GM12878 (cell line): ENCODE measurements at places on chromosomes 3 and 15.

GRCh38 chr3:23405081-23405480 is 202.0 kb downstream of the UBE2E2 start:
- no peak overlapping the region for H3K27ac ChIP-seq
- no peaks in the 10 kb centered on the region for H3K36me3 ChIP-seq
- H3K27me3 ChIP-seq: no peaks in the 10 kb centered on the region

DNA sequence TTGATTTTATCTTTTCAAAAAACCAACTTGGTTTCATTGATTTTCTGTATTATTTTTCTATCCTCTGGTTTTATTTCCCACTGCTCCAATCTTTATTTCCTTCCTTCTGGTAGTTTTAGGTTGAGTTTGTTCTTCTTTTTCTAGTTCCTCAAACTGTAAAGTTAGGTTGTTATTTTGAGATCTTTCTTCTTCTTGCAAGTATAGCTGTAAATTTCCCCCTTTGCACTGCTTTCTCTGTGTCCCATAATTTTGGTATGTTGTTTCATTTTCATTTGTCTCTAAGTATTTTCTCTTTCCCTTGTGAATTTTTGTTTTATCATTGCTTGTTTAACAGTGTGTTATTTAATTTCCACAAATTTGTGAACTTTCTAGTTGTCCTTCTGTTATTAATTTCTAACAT is 120.0 kb downstream of the PLD1 start:
- H3K27me3 ChIP-seq: no peaks in the 10 kb centered on the region
- no peaks in the 10 kb centered on the region for H3K36me3 ChIP-seq
- peak; percentile 21 for DNase-seq
- no peak overlapping the region for H3K4me3 ChIP-seq
- peaks cover 3% of the 10 kb centered on the region; the same call in 1 of the 2 replicates for H3K4me1 ChIP-seq

DNA sequence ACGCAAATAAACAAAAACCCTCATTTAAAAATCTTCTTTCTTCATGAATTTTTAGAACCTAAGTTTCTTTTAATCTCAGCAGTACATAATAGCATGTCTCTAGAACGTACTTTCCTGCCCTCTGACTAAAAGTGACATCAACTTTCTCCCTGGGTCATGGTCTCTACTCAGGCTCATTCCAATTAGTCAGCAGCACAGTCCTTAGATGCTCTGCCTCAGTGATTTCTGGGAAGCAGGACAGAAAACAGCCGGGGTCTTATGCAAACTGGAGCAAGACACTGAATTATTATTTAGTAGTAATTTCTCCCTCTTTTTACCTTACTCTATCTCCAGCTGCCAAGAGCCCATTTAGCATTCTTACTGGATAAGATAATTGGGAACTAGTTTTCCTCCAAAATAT is 365.2 kb downstream of the TUSC7 start:
- no peak for DNase-seq
- no peak overlapping the region for H3K4me3 ChIP-seq
- no peaks in the 10 kb centered on the region for H3K27me3 ChIP-seq
- no peaks in the 10 kb centered on the region for H3K36me3 ChIP-seq

GRCh38 chr3:81195478-81195877 is 566.0 kb downstream of the GBE1 start:
- no peaks in the 10 kb centered on the region for H3K36me3 ChIP-seq
- H3K4me1 ChIP-seq: no peaks in the 10 kb centered on the region
- no peak overlapping the region for H3K27ac ChIP-seq
- H3K4me3 ChIP-seq: no peak overlapping the region

GRCh38 chr15:87930457-87930856 is 326.1 kb downstream of the NTRK3 start:
- no peak overlapping the region for H3K27ac ChIP-seq
- H3K27me3 ChIP-seq: no peaks in the 10 kb centered on the region
- H3K36me3 ChIP-seq: no peaks in the 10 kb centered on the region

- H3K27ac ChIP-seq: no peak overlapping the region
- no peaks in the 10 kb centered on the region for H3K4me1 ChIP-seq
- no peak overlapping the region for H3K4me3 ChIP-seq
These were observed 124.7 kb upstream of the NANOGP8 start for GRCh38 chr15:35209838-35210237.

- DNase-seq: no peak
- no peaks in the 10 kb centered on the region for H3K4me1 ChIP-seq
- H3K27me3 ChIP-seq: no peaks in the 10 kb centered on the region
- no peak overlapping the region for H3K4me3 ChIP-seq
These were observed 64.2 kb downstream of the MAGI1 start for GRCh38 chr3:65974509-65974908.

GRCh38 chr3:8283193-8283592 is 218.4 kb upstream of the LMCD1 start:
- H3K4me1 ChIP-seq: no peaks in the 10 kb centered on the region
- no peaks in the 10 kb centered on the region for H3K36me3 ChIP-seq
- no peak overlapping the region for H3K27ac ChIP-seq
- DNase-seq: no peak
- H3K4me3 ChIP-seq: no peak overlapping the region

- H3K27me3 ChIP-seq: peaks cover 2% of the 10 kb centered on the region; the same call in 1 of the 2 replicates
- H3K4me3 ChIP-seq: no peak overlapping the region
- no peak overlapping the region for H3K27ac ChIP-seq
- no peaks in the 10 kb centered on the region for H3K36me3 ChIP-seq
- DNase-seq: no peak
These were observed 233.1 kb downstream of the EBLN2 start for GRCh38 chr3:73294537-73294936.

GRCh38 chr3:143529018-143529478 is 319.2 kb downstream of the SLC9A9 start:
- H3K4me3 ChIP-seq: no peak overlapping the region
- H3K27me3 ChIP-seq: no peaks in the 10 kb centered on the region
- H3K36me3 ChIP-seq: no peaks in the 10 kb centered on the region
- H3K27ac ChIP-seq: no peak overlapping the region; the same call in 1 of the 2 replicates
- DNase-seq: peak; percentile 53
- H3K4me1 ChIP-seq: peaks cover 12% of the 10 kb centered on the region

DNA sequence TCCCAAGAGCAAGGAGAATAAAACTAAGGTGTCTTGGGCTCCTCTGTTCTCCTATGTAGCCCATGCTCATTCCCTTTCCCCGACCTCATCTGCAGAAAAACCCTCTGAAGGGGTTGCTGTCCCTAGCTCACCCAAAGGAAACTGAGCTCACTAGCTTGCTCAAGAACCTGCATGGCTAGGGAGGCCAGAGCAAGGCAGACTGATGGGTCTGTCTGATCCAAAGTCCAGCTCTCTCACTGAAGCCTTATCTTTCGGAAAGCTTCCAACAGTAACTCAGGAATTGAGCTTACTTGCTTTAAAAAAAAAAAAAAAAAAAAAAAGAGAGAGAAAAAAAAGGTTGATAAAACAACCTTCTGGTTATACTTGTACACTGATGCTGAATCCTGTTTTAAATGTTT is 141.4 kb upstream of the TOPAZ1 start:
- no peak for DNase-seq
- H3K27ac ChIP-seq: no peak overlapping the region
- peaks cover 12% of the 10 kb centered on the region for H3K4me1 ChIP-seq
- no peak overlapping the region for H3K4me3 ChIP-seq

DNA sequence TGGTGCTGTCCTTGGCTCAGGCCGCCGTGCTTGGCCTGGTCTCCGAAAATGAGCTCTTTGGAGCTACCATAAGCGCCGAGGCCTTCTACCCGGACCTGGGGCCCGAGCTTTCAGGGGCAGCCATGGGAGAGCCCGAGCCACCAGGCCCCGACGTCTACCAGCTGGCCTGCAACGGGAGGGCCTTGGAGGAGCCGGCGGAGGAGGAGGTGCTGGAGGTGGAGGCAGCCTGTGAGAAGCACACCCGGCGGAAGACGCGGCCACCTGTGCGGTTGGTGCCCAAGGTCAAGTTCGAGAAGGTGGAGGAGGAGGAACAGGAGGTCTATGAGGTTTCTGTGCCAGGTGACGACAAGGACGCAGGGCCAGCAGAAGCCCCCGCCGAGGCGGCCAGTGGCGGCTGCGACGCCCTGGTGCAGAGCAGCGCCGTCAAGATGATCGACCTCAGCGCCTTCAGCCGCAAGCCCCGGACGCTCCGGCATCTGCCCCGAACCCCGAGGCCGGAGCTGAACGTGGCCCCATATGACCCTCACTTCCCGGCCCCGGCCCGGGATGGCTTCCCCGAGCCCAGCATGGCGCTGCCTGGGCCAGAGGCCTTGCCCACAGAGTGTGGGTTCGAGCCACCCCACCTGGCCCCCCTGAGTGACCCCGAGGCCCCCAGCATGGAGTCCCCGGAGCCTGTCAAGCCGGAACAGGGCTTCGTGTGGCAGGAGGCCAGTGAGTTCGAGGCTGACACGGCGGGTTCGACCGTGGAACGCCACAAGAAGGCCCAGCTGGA is 34.9 kb downstream of the IDH2 start:
- no peak for DNase-seq
- H3K4me1 ChIP-seq: peaks cover 14% of the 10 kb centered on the region
- H3K27ac ChIP-seq: no peak overlapping the region

GRCh38 chr3:45560281-45560971 is 34.1 kb upstream of the LIMD1 start:
- no peak overlapping the region for H3K4me3 ChIP-seq
- no peak for DNase-seq
- H3K27ac ChIP-seq: no peak overlapping the region
- peaks cover 22% of the 10 kb centered on the region for H3K4me1 ChIP-seq
- no peaks in the 10 kb centered on the region for H3K36me3 ChIP-seq
- H3K27me3 ChIP-seq: no peaks in the 10 kb centered on the region

GRCh38 chr3:89002191-89002590 is 105.2 kb upstream of the EPHA3 start:
- no peaks in the 10 kb centered on the region for H3K27me3 ChIP-seq
- no peak overlapping the region for H3K27ac ChIP-seq
- no peaks in the 10 kb centered on the region for H3K4me1 ChIP-seq
- H3K36me3 ChIP-seq: no peaks in the 10 kb centered on the region
- DNase-seq: no peak
- no peak overlapping the region for H3K4me3 ChIP-seq

DNA sequence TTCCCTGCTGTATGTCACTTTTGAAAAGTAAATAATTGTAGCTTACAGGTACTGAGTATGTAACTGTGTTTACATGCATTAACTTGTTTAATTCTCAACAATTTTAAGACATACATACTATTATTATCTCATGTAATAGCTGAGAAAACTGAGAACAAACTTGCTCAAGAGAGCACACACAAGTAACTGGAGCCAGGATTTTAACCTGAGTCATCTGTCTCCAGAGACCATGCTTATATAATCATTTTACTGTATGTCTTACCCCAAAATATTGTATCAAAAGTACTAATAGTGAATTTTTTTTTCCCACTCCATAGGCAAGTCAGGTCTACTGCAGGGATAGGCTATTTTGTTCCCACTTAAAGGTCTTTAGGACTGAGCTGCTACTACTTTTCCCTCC is 95.4 kb downstream of the FEZF2 start:
- no peaks in the 10 kb centered on the region for H3K4me1 ChIP-seq
- no peak overlapping the region for H3K4me3 ChIP-seq
- no peaks in the 10 kb centered on the region for H3K27me3 ChIP-seq
- no peaks in the 10 kb centered on the region for H3K36me3 ChIP-seq

GRCh38 chr15:36160351-36160750 is 419.1 kb upstream of the CDIN1 start:
- H3K27me3 ChIP-seq: no peaks in the 10 kb centered on the region
- no peak overlapping the region for H3K27ac ChIP-seq
- DNase-seq: no peak
- H3K36me3 ChIP-seq: no peaks in the 10 kb centered on the region

- H3K27ac ChIP-seq: no peak overlapping the region
- no peak overlapping the region for H3K4me3 ChIP-seq
- no peaks in the 10 kb centered on the region for H3K27me3 ChIP-seq
- no peaks in the 10 kb centered on the region for H3K36me3 ChIP-seq
- no peak for DNase-seq
These were observed 29.3 kb upstream of the SLCO3A1 start for GRCh38 chr15:91824256-91824655.

DNA sequence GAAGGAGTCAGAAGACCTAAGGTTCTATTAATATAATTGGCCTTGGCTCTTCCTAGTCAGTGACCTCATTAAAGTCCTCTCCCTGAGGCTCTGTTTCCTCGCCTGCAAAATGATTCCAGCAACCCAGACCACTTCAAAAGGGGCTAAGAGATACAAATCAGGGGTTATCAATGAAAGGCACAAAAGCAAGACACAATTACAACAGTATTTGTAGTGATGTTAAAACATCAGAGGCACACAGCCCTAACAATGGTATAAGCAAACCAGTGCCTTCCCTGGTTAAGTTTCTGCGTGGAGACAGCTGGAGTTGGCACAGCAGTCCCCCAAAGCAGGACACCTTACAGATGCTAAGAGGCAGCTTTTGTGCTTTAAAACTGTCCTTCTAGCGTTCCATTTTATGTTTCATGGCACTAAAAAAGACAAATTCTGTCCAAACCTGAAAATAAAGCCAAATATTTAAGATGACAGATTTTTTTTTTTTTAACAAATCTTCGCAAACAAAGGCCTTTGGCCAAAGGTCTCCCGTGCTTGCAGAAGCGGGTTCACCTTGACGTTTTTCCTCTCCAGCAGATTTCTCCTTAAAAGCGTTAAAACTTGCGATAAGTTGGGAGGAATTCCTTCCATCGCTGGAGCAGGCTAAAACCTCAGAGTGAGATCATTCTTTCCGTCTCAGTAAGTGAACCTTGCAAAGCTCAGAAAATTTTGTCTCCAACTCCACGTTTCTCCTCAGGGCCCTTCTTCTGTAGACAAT is 999 bp downstream of the ZNF280D start:
- no peak for DNase-seq
- no peaks in the 10 kb centered on the region for H3K36me3 ChIP-seq
- peak overlapping the region; percentile 79 for H3K4me3 ChIP-seq
- H3K27ac ChIP-seq: peak overlapping the region; percentile 62
- no peaks in the 10 kb centered on the region for H3K27me3 ChIP-seq

DNA sequence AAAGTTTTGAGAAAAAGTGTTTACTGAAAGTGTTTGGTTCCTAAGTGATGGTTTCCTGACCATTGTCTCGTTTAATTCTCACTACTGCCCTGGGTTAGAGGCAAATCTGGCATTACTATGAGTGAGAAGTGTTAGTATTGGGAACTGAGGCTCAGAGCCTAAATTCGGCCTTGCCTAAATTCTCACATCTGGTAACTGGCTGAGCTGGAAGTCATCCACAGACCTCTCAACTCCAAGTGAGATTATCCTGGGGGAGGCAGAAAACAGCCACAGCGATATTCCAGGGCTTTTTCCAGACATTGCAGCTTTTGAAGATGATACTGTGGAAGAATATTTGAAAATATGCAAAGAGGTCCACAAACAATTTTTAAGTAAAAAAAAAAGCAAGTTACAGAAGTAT is 85.1 kb upstream of the TRA2B start:
- H3K27ac ChIP-seq: no peak overlapping the region
- no peaks in the 10 kb centered on the region for H3K27me3 ChIP-seq
- no peaks in the 10 kb centered on the region for H3K4me1 ChIP-seq
- DNase-seq: no peak

GRCh38 chr15:27491666-27492621 is 521.0 kb downstream of the GABRG3 start:
- H3K4me1 ChIP-seq: no peaks in the 10 kb centered on the region
- no peak for DNase-seq
- H3K4me3 ChIP-seq: no peak overlapping the region
- H3K27me3 ChIP-seq: no peaks in the 10 kb centered on the region
- H3K36me3 ChIP-seq: no peaks in the 10 kb centered on the region
- no peak overlapping the region for H3K27ac ChIP-seq

DNA sequence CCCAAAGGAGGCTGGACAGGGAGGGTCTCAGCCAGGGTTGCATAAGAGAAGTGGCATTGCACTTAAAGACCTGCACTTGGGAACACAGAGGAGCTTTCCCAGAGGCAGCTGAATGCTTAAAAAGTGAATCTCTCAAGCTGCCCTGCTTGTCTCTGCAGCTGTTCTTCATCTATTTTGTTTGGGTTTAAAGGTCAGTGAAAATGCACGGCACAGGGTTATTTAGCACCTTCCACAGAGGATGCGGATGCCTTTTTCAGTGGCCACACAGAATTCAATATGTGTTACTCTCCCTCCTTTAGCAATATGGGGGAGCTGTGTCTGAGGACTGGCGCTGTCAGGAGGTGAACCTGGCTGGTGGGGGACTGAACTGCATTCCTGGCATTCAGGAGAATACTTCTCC is 22.7 kb upstream of the CTNNB1 start:
- no peak overlapping the region for H3K27ac ChIP-seq
- no peaks in the 10 kb centered on the region for H3K36me3 ChIP-seq
- H3K27me3 ChIP-seq: peaks cover 3% of the 10 kb centered on the region; the same call in 1 of the 2 replicates
- no peak for DNase-seq
